ENCODE measurements at places on chromosomes 12 and 14.

GRCh38 chr14:91059576-91060350 lies 678 bp downstream of the RPS6KA5 start:
- DNase-seq: no peak

DNA sequence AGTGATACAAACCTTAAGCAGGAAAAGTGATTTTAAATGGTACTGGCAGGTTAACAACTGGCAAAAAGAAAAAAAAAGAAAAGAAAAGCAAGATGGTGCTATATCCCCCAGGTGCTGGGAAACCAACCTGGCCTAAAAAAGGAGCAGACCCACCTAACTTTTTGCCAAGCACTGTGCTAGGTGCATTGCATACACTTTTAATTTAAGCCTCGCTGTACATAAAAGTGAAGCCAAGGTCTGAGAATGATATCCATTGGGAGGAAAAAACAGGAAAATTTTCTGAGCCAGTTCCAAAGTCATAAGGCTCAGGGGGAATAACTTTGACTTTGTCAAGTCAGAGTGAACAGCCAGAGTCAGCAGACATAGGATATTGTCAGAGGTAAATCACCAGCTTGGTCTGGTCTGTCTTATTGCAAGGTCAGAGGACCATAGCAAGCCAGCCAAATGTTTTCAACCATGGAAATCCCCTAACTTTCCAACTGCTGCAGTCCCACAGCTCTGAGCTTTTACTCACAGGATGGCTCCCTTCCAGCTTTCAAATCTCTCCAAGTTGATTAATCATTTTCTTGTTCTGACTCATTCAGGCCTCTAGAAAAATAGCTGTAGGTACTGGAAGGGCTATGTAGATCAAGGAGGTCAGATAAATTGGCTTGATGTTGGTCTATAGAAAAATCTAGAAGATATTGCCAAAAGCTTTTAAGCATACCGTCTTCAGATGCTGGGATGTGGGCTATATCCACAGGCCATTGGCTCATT lies 412.9 kb downstream of the RAD51B start:
- DNase-seq: peak; percentile 97

GRCh38 chr12:49160399-49160798 lies 28.5 kb downstream of the TUBA1A start:
- DNase-seq: no peak

- DNase-seq: no peak
Measured at GRCh38 chr12:74334780-74335179, 202.9 kb upstream of the ATXN7L3B start.

DNA sequence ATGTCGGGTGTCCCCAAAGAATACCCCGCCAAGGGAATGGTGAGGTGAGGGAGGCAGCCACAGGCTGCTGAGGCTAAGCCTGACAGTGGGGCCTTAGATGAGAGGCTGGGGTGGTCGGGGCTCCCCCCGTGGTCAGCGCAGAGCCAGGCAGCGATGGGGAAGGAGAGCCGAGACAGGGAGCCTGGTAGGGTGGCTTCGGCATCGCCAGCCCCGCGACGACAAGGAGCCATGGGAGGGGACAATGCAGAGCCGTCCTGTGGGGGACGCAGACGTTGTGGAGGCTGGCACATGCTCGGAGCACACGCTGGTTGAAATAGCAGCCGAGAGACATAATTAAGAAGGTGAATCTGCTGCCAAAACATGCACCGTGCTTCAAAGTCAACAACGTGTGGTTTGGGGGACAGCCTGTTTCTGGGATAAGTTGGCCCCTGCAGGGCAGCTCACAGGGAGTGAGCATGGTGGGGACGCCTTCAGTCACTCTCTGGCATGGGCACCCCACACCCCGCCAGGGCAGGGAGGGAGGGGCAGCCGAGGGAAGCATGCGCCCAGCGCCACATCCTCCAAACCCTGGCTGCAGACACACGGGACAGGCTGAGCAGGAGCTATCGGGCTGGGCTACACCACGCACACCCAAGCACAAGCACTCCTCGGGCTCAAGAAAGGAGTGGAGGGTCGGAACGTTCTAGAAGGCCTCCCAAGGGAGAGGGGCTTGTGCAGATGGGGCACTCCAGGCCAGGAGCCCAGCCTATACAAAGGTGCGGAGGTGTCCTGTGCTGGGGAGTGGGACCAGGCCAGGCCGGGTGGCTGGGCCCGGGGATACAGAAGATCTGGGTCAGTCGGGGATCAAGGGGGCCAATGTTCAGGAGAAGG lies 66.6 kb upstream of the C14orf180 start:
- no peak for DNase-seq

- no peak for DNase-seq
Measured at GRCh38 chr12:69161829-69162228, 77.5 kb upstream of the CPSF6 start.

DNA sequence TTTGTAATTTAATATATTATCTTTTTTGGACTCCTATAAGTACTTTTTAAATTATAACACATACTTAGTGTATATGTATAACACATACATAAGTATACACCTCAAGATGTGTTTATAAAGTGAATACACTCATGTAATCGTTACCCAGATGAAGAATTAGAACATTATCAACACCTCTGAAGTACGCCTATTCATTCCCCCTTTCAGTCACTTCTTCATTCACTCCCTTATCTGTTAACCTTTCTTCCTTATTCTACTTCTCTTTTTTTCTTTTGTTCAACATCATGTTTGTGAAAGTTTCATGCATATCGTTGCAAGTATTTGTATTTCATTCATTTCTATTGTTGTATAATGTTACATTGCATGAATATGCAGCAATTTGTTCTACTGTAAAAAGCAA lies 98.5 kb downstream of the ARID2 start:
- DNase-seq: no peak

DNA sequence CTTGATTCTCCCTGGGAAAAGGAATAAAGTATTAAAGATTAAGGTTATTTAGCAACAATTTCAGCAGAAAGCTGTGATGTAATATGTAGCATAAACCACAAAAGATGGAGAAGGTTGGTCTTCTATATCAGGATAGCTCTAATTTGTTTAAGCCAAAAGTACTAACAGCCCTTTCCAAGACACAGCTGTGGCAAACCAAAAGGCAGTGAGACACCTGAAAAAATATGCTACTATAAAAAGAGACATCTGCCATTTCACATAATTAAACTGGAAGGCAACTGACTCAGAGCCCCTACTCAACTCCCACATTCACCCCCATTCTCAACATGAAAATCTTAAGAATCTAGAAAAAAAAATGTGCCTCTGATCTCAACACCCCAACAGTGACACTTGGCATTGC lies 390.2 kb upstream of the PRICKLE1 start:
- DNase-seq: no peak

GRCh38 chr14:88993946-88994345 lies 169.5 kb downstream of the TTC8 start:
- DNase-seq: no peak

DNA sequence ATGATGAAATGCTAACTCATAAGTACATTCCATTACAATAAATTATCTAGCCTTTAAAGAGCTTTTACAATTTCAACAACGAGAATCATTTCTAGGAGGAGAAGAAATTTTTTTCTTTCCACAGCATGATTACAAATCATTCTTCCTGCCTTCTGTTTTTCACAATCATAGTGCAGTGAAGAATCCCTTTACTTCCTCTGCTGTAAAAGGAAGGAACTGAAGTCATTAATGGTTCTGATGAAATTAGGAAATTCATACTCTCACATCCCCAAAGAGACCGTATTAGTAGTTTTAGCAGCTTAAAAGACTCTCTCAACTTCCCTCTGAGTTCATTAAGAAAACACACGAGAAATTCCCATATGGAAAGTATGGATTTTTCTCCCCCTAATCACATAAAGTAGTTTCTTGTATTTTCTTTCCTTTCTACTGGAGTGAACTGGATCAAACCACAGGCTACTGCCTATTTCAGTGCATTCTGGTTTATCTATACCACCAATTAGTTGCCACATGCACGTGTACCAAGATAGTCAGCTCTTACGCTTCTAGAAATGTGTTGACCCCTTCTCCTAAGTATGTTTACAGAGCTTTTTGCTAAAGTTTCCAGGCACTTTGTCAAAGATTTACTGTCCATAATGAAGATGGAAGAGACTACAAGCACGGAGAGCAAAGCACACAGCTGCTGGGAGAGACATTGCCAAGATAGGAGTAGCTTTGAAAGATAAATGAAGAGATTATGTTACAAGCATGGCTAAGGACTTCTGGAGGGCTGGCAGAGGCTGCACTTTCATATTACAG lies 58.9 kb upstream of the KITLG start:
- DNase-seq: no peak

DNA sequence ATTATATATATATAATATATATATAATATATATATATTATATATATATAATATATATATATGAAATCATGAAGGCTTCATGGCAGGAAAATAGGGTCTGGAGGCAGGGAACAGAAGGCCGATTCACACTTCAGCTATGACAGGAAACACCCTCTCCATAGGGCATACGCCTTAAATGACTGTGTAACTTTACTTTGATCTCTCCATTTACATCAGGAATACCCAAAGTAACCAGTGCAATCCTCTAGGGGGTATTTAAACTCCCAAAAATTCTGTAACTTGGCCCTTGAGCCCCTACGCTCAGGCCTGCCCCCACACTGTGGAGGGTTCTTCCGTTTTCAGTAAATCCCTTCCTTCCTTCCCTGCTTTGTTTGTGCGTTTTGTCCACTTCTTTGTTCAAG lies 40.4 kb upstream of the PPP2R5C start:
- no peak for DNase-seq

GRCh38 chr12:24297516-24297915 lies 348.0 kb upstream of the SOX5 start:
- DNase-seq: no peak

GRCh38 chr14:60061371-60061770 lies 30.4 kb upstream of the PCNX4 start:
- DNase-seq: peak; percentile 41

DNA sequence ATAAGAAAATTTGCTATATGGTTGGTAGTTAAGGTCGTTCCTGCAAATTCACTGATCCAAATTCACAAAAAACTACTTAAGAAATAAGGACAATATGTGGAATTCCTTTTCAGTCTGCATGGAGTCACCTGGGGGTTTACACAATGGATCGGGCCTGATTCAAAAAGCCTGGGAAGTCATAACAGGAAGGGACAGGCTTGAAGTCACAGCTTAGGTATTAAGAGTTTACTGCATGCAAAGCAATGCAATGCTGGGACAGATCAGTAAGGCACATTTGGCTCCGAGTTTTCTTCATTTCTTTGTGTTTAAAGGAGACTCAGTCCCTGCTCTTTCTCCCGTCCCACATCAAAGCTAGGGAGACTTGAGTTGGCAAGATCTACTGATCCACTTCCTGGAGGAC lies 153.3 kb downstream of the NTF3 start:
- no peak for DNase-seq

- no peak for DNase-seq
Measured at GRCh38 chr12:54132976-54133771, 55.6 kb downstream of the SMUG1 start.

DNA sequence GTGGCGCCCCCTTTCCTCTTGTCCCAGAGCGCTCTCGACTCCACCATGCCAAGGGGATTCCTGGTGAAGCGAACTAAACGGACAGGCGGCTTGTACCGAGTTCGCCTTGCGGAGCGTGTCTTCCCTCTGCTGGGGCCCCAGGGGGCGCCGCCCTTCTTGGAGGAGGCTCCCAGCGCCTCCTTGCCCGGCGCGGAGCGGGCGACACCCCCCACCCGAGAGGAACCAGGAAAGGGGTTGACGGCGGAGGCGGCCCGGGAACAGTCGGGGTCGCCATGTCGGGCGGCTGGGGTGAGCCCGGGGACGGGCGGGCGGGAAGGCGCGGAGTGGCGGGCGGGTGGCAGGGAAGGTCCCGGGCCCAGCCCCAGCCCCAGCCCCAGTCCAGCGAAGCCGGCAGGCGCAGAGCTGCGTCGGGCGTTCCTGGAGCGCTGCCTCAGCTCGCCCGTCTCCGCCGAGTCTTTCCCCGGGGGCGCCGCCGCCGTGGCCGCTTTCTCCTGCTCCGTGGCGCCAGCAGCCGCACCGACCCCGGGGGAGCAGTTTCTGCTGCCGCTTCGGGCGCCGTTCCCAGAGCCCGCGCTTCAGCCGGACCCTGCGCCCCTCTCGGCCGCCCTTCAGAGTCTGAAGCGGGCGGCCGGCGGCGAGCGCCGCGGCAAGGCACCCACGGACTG lies 376 bp downstream of the INSM2 start:
- no peak for DNase-seq

- no peak for DNase-seq
Measured at GRCh38 chr14:98754343-98755020, 517.5 kb downstream of the BCL11B start.

DNA sequence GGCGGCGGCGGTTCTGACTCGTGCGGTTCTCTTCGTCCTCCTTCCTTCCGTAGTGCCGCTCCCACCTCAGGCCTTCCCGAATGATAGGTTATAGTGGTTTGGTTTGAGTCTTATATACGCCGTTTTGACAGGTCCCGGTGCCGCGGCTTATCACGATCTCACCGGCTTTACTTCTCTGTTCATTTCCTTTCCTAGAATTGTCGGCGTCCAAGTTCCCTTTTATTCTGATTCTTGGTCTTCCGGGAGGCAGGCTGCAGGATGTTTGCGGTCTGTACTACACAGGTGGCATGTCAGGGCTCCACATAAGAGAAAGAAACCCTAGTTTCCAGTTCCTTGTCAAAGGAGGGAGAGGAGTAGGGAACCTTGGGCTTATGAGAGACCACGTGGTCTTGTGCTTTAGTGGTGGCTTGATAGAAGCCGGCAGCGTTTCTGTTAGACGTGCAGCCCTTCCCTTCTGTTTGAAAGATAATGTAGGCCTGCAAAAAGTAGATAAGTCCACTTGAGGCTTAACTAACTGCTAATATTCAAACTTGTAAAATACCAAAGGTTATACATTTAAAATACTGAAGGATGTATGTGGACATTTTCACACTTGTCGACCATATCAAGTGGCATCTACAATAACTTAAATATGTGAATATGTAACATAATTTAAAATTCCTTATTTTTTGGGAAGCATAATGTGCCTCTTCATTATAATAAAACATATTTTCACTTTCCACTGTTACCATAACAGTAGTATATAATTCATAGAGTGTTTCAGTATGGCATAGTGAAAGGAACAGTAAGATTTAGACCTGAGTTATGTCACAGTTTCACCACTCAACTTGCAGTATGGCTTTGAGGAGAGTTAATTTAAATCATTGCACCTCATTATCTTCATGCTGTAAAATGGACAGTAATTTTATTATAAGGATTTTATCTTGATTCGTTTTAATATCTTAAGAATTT lies 804 bp downstream of the USP15 start:
- DNase-seq: peak; percentile 4

- no peak for DNase-seq
Measured at GRCh38 chr14:77923131-77923936, 123.4 kb downstream of the ADCK1 start.

- peak; percentile 5 for DNase-seq
Measured at GRCh38 chr12:116066381-116067230, 210.9 kb downstream of the MED13L start.

GRCh38 chr12:4587108-4587507 lies 25.1 kb downstream of the DYRK4 start:
- DNase-seq: no peak

DNA sequence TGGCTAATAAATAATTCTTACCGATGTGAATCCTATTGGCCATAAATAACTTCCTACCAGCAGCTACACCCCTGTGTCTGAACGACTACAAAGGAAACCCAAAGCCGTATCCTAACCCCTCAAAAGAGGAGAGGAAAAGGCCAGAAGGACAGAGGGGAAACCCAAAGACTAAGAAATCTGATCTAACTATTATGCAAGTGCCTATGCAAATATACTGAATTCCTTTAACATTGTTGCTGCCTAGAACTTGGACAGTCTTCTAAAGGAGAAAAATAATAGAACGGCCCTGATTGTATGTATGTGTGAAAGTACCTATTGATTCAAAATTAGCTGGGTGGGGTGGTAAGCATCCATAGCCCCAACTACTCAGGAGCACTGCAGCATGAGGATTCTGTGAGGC lies 997 bp downstream of the PLEKHG7 start:
- DNase-seq: no peak

GRCh38 chr14:75223664-75224154 lies 47.3 kb upstream of the TMED10 start:
- DNase-seq: no peak
